H7 (cell line): ENCODE measurements at places on chromosomes 1 and 21.
A peak's percentile ranks its signal among the peaks of the same experiment; 100 is the strongest.

DNA sequence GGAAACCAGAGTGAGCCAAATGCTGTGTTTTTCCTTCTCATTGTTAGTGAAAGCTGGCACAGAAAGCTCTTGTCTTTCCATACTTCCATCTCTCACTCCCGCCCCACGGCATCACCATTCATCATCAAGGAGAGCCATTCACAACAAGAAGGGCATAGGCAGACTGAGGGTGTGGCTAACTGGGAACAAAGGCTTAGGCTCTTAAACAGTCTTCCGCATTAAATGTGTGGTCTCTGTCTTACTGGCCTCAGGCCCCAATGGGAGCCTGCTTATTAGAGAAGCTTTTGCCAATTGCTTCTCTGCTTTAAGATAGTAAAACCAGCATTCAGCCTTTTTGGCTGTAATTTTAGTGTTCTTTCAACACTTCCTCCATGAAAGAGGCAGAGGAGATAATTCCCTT lies 51.4 kb downstream of the TNFSF18 start:
- no peak for DNase-seq

- peak; percentile 80 for DNase-seq
These were observed 14.5 kb downstream of the PDZK1IP1 start for GRCh38 chr1:47175227-47175934.

DNA sequence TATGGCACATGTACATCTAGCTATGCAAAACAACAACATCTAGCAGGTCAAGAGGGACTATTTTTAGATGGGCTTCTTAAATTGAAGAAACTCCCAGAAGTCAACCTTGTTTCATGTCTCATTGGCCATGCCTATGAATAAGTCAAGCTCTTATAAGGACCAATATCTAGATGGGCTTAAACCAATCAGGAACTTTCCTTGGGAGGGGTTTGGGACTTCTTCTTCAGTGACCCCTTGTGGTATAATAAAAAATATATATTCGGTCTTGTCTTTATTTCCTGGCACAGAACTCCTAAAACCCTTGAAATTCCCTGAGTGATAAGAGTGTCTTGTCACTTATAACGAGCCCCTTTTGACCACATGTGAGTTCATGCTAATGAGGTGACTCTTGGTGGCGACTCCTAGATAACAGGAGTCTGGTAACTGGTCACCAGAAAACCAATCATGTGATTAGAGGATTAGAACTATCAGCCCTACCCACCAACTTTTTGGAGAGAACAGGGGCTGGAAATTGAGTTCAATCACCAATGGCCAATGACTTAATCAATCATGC lies 218.3 kb downstream of the HHIPL2 start:
- DNase-seq, result no peak

GRCh38 chr1:19712928-19713327 lies 48.3 kb downstream of the HTR6 start:
- DNase-seq, result no peak

DNA sequence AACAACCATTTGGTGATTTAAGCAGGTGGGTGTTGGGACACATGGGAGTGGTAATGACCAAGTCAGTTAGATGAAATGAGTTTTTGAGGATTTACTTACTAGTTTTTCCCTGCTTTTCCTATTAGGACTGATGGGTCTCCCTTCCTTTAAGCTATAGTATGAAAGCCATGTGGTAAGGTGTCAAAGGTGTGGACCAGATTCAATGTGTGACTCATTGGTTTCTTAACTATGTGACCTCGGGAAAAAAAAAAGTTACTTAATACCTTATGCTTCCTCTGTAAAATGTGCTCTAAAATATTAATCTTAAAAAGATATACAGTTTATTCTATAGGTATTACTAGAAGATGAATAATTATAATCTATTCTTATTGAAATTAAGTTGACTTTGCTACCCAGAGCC lies 93.7 kb downstream of the DUSP10 start:
- no peak for DNase-seq

GRCh38 chr1:153541641-153542590 lies 1.2 kb upstream of the S100A5 start:
- peak; percentile 31 for DNase-seq

GRCh38 chr1:2601721-2602303 lies 15.2 kb downstream of the PRXL2B start:
- no peak for DNase-seq

DNA sequence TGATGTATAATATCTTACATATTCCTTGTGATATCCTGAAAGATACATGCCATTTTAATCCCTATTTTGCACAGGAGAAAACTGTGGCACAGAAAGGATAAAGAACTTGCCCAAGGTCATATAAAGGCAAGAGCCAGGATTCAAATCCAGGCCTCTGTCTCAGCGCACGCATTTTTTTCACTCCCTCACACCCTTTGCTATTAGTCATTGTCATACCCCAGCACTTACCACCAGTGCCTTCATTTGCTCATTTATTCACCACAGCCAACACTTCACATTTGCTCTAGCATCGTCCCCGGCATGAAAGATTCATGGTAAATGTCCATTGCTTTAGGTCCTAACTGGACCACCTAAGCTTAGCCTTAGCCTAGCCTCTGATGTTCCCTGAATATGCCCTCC lies 14.2 kb downstream of the ALX3 start:
- no peak for DNase-seq

DNA sequence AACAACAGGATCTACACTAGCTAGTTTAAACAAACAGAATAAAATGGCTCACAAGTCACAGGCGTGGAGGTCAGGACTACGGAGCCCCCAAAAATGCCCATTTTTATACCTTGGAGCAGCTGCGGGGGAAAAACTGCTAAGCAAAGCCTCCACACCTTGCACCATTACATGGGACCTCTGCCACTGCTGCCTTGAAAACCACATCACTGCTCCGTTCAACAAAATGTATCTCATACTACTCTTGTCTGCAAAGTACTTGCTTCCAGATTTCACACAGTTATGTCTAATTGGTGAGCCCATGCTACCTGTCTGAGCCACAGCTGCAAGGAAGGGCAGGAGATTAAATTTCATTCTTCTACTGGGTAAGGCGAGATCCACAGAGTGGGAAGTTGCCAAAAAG lies 24.4 kb downstream of the MRPL39 start:
- DNase-seq, result no peak

DNA sequence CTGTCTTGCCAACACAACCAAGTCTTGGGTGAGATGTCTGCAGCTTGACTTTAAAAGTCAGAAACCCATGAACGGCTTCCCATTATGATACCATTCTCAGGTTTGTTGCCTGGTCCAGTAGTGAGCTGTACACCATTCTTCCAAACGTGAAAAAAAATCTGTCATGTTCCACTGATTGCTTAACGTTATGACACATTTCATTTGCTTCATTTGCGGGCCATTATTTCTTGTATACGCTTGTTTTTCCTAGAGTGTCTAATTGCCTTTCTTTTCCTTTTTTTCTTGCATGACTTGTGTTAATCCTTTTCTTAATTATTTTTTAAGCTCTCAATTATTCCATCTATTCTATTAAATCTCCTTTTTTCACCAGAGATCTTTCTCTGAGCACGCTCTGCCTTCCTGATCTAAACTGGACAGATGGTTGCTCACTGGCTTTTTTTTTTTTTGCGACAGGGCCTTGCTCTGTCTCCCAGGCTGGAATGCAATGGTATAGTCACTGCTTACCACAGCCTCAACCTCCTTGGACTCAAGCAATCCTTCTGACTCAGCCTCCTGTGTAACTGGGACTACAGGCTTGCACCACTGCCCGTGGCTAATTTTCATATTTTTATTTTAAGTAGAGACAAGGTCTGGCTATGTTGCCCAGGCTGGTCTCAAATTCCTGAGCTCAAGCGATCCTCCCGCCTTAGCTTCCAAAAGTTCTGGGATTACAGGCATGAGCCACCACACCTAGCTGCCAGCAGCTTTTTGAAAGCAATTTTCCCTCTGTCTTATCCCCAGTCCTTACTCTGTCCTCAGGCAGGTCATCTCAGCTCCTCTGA lies 31.7 kb upstream of the CAMTA1 start:
- DNase-seq, result no peak

DNA sequence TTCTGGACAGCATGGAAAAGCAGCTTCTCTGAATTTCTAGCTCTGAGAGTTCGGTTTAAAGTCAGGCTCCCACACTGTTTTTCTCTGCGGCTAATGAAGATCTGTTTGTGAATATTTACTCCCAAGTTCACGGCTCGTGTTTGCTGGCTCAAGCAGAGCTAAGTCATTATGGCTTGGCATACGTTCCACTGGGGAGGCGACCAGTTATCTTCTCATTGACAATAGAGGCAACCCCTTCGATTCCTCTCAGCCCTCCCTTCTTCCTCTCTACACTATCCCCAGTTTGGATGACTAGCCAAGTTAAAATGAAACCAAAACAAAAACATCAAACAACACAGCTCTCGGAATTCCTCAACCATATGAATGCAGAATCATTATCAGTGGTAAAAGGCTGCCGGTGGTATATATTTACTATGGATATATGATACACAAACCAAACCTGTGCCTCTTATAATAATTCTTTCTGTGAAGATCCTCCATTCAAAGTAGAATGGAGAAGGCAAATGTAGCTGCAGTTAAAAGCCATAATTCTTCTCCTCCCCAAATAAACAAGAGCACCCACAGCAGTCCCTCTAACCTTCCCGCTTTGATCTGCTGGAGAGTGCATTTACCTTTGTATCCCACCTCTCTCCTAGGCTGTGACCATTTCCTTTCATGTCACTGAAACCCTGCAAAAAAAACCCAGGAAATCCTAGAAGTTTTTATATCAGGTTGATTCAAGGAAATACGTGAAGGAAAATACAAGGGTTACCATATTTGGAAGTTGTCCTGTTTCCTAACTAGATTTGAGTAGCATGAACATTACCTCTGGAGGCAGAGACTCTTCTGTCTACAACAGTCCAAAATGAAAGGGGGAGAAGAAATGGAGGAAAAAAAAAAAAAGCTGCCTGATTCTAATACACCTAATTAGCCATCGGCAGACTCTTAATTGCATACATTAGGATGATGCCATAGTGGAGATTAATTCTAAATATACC lies 108.3 kb upstream of the USH2A start:
- no peak for DNase-seq

DNA sequence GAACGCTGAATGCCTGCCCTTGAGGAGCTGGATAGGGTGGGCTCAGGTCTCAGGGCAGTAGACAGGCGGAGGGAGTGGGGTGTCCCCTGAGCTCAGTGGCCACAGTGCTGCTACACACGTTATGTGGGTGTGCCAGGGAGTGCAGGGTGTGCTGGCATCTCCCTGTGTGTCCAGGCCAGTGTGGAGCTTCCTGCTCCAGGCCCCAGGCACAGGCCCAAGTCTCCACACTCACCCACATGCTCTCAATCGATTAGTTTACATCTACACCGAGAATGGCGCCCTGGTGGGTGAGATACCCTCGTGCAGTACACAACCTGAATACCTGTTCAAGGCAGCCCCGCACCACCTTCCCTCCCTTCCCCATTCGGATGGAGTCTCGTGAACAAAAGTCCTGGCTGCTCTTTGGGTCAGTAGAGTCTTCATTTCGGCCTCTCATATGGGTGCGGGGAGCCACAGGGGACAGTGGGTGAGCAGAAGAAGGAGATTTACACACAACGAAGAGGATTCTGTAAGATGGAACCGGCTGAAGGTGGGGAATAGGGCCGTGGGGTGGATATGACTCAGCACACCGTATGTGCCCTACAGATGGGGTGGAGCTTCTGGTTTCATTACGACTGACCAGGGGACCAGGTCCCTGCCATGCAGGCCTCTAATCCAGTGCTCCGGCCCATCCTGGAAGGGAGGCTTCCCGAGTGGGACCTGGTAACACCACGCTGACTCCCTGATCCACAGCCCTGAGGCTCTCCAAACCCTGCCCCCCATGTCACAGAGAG lies 93.3 kb downstream of the SPSB1 start:
- DNase-seq, result no peak

DNA sequence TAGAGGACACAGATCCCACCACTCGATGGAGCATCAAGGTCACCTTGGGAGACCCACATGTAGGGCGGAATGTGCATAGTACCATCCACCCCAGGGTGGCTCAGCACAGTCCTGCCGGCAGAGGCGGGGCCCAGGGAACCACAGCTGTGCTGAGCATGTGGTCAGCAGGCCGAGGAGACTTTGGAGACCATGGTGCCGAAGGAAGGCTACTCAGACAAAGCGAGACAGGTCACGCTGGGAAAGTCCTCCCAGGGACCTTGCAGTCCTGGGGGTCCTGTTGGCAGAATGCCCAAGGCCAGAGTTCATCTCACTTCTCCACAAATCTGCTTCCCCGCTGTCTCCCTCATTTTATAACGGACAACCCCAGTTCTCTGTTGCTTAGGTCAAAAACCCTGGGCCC lies 22.5 kb downstream of the WNT3A start:
- DNase-seq, result no peak

DNA sequence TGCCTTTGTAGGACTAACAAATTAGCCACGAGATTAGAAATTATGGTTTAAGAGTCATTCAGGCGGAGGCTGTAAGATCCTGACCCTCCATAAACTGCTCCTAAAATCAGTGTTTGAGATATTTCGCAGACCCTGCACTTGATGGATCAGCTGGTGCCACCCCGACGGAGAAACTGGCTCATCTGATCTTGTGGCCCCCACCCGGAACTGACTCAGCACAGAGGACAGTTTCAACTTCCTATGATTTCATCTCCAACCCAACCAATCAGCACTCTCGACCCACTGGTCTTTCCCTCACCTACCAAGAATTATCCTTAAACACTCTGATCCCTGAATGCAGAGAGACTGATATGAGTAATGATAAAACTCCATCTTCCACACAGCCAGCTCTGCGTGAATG lies 3.7 kb upstream of the JAM2 start:
- no peak for DNase-seq

- DNase-seq, result no peak
These were observed 25.8 kb downstream of the PIGP start for GRCh38 chr21:37047079-37047478.

GRCh38 chr21:18117176-18117575 lies 127.5 kb upstream of the CHODL start:
- no peak for DNase-seq

- DNase-seq, result peak; percentile 11
These were observed 61.1 kb upstream of the TINAGL1 start for GRCh38 chr1:31515056-31515775.

- DNase-seq, result no peak
These were observed 89.8 kb downstream of the OLFML2B start for GRCh38 chr1:161933592-161934588.

DNA sequence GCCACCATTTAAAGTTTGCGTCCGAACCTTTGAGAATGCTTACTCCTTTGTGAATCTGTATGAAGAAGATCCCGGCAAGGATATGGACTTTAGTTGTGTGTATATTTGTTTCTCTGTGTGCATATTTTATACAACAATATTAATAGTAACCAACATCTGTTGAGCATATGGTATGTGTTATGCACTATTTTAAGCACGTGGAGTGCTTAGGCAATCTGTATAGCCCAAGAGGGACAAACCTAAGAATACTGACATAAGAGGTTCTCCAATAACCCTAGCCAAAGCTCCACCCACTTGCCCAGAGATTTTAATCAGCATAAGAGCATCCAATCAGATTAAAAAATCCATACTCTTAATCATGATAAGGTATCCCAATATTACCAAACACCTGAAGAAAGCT lies 92.7 kb downstream of the MAB21L3 start:
- no peak for DNase-seq
